ENCODE measurements at places on chromosomes 7 and 10. TPM values are rescaled to one million over a fixed set of nuclear protein-coding genes. Genes with fewer than 3 reads are reported as not detected.
A peak's percentile ranks its signal among the peaks of the same experiment; 100 is the strongest.

JCAD gene
- 49.9 TPM for total RNA-seq

DNA sequence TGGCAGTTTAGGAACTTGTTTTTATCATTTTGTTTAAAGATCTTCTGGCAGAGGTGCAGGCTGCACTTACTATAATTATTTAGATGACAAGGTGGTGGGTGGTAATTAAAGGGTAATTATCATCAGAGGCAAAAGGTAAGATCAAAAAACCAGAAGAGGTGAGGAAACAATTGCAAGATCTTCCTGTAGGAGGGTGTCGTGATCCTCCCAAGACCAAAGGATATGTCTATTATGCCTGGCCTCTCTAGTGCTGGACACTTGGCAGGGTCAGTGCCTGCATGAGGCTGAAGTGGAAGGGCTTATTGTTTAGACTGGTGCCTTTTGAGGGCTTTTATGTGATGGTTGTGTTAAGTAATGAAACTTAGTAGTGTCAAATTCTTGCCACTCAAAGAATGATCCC is 1.8 kb upstream of the WAPL start:
- no peak for DNase-seq

DNA sequence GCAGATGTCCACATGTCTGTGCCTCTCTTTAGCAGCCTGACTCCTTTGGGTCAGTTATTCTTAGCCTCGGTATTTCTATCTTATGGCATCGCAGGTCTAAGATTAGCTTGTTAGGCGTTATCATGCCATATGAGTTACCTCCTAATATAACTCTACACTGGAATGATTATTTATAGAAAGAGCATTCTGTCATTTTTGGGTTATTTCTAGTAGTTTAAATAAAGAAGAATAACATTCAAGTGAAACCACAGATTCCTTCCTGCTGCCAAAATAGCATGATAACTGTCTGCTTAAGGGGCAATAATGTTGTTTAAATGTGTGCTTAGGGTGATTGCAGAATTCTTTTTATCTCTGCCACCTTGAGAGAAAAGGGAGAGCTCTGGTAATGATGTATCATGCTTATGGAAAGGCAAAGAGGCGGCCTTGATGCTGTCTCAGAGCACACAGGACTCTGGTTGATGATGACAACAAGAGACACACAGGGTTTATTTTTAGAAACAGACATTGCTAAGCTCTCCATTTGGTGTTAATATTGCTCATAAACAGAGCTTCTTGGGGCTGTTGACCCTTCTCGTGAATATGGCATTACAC is 10.4 kb downstream of the HDAC9 start:
- no peak for DNase-seq

DNA sequence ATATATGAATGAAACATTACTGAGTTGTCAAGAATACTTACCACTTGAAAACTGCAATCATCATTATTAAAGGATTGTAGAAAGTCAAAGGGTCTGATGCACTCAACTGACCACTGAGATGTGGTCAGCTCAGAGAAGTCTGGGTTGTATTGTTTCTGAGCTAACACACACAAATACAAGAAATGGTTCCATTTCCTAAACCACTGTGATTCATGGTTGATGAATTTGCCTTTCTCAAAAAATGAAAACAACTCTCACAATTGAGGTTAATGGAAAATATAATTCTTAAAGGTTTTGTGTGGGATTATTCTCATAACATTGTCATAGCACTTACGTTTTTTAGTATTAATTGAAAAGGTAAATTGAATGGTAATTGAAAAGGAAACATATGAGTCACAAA is 45.6 kb upstream of the TAS2R16 start:
- DNase-seq: peak; percentile 77

GRCh38 chr7:139845443-139845805 is 16.4 kb downstream of the TBXAS1 start:
- DNase-seq: no peak

DNA sequence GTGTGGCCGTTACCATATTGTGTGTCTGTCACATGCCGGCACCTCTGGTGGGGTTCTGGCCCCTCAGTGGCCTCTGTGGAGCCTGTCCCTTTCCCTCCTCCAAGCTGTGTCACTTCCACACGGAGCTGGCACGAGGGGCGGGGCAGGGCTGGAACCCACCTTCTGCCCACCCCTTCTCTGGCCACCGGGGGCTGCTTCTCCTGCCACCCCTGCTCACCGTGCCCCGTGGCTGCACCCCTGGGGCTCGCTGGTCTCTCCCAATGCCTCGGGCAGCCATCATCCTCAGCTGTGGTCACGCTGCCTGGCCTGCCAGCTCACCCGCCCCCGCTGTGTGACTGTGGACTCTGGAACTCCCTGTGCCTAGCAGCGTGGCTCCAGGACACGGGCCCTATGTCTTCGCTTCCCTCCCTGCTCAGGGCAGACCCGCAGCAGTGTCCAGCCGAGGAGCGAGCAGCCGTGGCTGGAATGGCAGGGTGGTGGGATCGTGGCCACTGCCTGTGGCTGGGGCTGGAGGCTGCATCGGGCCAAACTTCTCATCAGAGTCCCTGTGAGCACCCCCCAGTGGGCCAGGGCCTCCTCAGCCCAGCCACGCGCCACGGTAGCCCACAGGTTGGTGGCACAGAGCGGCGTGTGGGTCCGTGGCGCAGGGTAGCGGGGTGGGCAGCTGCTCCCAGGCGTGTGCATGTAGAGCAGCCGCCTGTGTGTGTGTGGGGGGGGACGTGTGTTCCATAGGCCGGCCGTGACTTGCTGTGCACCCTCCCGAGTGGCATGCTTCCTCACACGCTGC is 8.1 kb downstream of the TTYH3 start:
- no peak for DNase-seq

ODAD2 gene
- 0.32 TPM for total RNA-seq

DNA sequence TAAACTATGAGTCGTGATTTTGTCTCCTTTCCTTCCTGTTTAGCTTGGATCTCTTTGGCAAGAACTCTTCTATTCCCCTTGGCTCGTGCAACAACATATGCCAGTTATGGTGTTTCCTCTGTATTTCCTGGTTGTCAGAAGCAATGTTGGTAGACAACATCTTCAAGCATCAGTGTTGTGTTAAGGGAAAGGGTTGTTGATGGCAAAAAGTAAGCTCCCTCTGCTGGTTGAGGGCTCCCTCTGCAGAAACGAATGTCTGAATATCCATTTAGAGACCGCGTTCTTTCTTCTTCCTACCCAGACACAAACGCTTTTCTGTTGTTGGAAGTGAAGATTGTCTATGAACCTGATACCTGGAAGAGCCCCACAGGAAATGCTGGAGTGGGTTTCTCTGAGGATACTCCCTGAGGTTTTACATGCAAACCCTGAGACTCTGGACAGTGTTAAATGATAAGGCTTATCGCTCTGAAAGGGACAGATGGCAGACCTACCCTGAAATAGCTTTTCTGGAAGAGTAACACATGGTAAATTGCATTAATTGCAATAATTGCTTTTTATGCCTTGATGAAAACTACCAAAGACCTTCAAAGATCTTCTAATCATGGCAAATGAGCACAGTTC is 23.5 kb upstream of the C1QL3 start:
- DNase-seq: peak; percentile 10

GRCh38 chr10:97016728-97017473 is 168.9 kb downstream of the SLIT1 start:
- no peak for DNase-seq

ZNF33A gene
- total RNA-seq: 9.0 TPM

- DNase-seq: no peak
These were observed 12.7 kb downstream of the ZMIZ1 start for GRCh38 chr10:79081353-79082034.

GRCh38 chr10:49285232-49285631 is 13.7 kb upstream of the C10orf71 start:
- no peak for DNase-seq

DNA sequence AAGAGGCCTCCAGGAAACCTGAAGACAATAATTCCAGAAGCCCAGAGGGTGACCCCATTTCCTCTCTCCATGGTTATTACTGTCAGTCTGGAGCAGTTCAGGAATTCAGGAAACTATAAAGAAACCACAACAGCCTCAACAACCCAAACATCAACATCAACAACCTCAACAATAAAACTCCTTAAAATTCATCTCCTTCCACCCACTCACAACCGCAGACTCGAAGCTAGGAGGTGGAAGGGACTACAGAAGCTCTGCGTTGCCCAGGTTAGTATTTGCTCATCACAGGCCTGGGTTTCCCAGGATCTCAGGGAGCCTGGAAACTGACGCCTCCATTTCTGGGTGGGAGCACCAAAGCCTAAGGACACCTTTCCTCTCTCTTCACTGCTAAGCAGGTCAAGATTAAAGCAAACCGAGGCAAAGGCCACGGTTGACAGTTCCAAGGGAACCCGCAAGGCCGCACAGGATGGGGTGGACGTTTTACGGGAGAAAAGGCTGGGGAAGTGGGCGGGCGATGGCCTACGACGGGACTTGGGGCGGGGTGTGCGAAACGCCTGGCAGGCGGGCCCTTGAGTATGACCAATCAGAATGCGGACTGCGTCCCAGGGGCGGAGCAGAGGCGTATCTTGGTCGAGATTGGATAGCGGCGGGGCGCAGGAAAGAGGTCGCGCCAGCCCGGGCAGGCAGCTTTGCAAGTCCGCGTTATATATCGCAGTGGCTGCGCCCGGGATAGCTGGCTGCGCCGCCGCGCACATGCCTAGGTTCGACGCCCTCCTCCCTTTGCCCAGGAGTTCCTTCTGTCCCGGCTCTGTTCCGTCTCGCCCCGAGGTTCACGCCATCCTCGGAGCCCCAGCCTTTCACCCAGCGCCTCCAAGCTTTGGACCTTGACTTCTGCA is at the start of gene ELOVL3:
ELOVL3 (plus strand) TSS at position 654 of the 896 bp plus-strand sequence. CDS start 250 bp downstream, outside the sequence.
- peak; percentile 79 for DNase-seq

CTAGE6 gene
- 0.39 TPM for total RNA-seq

DNA sequence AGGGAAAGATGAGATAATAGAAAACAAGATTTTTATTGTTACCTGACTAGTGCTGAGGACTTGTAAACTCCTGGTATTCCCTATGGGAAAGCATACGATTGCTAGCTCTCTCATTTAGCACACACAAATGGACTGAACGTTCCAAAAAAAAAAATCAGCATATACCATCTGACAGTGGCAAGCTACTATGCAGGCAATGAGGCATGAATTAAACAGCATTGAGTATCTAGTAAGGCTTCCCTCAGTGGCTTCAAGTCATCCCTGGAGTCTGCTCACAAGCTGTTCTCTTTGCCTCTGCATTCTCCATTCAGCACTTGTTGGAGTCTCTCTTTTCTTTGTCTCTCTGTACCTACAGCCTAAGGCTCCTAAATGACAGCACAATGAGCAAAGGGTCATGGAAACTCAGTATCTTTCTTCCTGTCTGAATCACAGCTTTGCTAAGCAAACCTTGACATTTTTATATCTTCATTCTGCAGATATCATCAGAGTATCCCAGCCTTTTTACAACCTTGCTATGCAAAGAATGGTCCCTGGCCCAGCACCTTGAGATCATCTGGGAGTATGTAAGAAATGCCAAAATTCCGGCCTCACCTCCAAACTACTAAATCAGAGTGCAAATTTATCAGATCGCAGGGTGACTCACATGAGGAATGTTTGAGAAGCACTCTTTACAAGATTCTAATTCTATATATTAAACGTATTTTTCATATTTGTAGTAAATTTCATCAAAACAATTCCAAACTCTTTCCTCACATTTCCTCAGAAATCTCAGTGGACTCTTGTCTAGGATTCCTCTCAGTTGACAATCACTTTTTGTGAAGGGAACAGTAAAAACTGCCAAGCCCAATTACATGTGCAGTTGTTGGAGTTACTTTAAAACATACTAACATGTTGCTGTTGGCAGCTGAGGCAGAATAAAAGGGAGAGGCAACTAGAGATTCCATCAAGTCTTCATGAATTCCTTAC is 10.8 kb upstream of the LIPA start:
- no peak for DNase-seq
